Lung (tissue), 17 donors: ENCODE measurements at places on chromosomes 3 and 15. TPM values are rescaled to one million over a fixed set of nuclear protein-coding genes. Genes with fewer than 3 reads are reported as not detected.

The IL17RE gene
- total RNA-seq, result 22.9 TPM

The NLGN1 gene
- 22.2 TPM for total RNA-seq

The SLC12A8 gene
- 9.8 TPM for total RNA-seq

The GOLGA8S gene
- 0.11 TPM for total RNA-seq

The ZPLD1 gene
- not detected for total RNA-seq

The MYH15 gene
- total RNA-seq, result 0.18 TPM

The C3orf70 gene
- 4.9 TPM for total RNA-seq

The HESX1 gene
- total RNA-seq, result 1.9 TPM

The PLA2G4E gene
- total RNA-seq, result 1.7 TPM

The IL16 gene
- 45.4 TPM for total RNA-seq

The RNF7 gene
- 41.0 TPM for total RNA-seq

The MCTP2 gene
- total RNA-seq, result 92.5 TPM

The PRKCD gene
- total RNA-seq, result 34.9 TPM

The DUOXA1 gene
- total RNA-seq, result 203 TPM

The SEMA3B gene
- 47.9 TPM for total RNA-seq

The IGSF11 gene
- 0.77 TPM for total RNA-seq

The HYAL3 gene
- 1.4 TPM for total RNA-seq

- H3K4me3 ChIP-seq, result no peak overlapping the region
- H3K27me3 ChIP-seq, result no peaks in the 10 kb centered on the region
- no peaks in the 10 kb centered on the region for H3K4me1 ChIP-seq
- no peaks in the 10 kb centered on the region for H3K36me3 ChIP-seq
- no peak for DNase-seq
Observed at GRCh38 chr3:104849070-104849469, 517.6 kb upstream of the ALCAM start.

DNA sequence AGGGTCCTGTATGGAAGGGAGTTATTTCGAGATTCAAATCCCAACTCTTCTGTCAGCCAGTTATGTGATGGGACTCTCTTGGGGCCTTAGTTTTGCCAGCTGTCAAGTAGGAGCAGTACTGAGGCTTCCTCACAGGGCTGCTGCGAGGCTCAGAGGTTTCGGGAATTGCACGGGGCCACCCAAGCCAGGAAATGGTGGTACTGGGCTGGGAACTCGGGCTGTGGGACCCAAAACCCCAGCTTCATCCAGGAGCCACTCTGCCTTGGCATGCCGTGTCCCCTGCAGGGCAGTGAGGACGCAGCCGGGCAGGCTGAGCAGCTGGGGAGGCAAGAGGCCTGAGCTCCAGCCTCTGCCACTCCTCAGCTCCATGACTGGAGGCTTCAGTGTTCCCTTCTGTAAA, 118.6 kb downstream of the ETFA start:
- no peaks in the 10 kb centered on the region for H3K4me1 ChIP-seq
- no peak overlapping the region for H3K4me3 ChIP-seq
- no peaks in the 10 kb centered on the region for H3K36me3 ChIP-seq
- no peaks in the 10 kb centered on the region for H3K27me3 ChIP-seq

GRCh38 chr15:39919748-39920509, at the start of gene GPR176:
Gene GPR176, minus strand, starts transcription at chr15:39920266. Its CDS starts 240 bp downstream, at chr15:39920026.
- H3K4me3 ChIP-seq, result peak within 1 kb of the TSS; percentile 62
- peaks cover 30% of the 10 kb centered on the region for H3K27me3 ChIP-seq
- no peaks in the 10 kb centered on the region for H3K36me3 ChIP-seq
- peak within 1 kb of the TSS; percentile 83 for H3K27ac ChIP-seq
- H3K4me1 ChIP-seq, result no peaks in the 10 kb centered on the region
- DNase-seq, result peak; percentile 41

DNA sequence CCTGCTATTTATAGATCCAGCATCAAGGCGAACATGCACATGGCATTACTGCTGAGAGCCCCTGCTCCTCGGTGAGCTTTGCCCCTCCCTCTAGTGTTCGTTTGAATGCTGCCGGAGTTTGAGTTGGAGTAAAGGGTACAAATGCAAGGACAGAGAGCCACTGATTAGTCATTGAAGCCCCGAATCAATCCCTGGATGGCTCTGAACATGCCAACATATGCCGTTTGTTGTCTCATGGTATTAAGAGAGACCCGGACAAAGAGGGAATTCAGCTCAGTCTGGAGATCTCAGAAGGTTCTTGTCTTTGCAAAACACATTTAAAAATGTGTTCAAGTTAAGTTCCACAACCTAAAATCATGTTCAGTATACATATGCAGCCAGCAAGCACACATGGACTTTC, 789.2 kb upstream of the NR2F2 start:
- no peaks in the 10 kb centered on the region for H3K36me3 ChIP-seq
- H3K27me3 ChIP-seq, result no peaks in the 10 kb centered on the region
- DNase-seq, result no peak
- no peak overlapping the region for H3K27ac ChIP-seq

DNA sequence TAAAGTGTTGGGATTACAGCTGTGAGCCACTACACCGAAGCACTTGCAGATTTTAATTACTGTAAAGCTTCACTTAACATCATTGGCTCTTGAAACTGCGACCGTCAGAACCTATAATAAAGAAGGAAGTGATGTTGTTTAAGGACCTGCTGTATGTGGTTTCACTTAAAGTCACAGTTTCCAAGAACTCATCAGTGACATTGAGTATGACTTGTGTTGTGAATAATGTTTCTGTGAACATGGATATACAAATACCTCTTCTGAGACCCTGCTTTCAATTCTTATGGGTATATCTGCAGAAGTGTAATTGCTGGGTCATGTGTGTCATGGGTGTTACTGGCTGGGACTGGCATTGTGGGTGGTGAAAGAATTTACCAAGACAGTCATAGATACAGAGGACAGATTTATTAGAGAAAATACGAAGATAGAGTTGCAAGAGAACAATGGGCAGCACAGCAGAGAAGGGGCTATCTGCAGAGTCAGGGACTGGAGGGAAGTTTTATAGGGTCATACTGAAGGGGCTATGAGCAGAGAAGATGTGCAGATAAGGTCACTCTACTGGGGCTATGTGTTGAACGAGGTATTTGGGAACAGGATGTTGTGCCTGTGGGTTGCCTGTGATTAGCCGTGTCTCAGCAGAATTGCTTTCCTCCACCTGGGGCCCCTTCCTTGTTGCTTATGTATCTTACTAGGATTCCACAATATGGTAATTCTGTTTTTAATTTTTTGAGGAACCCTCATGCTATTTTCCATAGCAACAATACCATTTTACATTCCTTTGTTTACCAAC, 4.5 kb downstream of the NDUFB5 start:
- no peak overlapping the region for H3K4me3 ChIP-seq
- no peaks in the 10 kb centered on the region for H3K27me3 ChIP-seq
- peaks cover 8% of the 10 kb centered on the region for H3K36me3 ChIP-seq
- no peaks in the 10 kb centered on the region for H3K4me1 ChIP-seq

DNA sequence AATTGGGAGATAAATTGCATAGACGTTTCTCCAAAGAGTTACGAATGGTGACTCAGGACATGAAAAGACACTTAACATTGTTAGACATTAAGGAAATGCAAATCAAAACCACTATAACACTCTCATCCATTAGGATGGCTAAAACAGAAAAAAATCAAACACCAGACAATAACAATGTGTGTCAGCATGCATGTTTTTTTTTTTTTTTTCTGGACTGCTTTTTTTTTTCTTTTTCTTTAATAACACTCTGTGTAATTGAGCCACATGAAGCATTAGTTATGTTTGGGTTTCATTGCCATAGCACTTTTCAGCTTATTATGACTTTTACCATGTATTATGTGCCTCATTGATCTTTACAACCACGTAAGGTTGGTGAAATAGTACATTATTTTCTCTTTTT, 95.0 kb downstream of the NFKBIZ start:
- H3K4me3 ChIP-seq, result no peak overlapping the region
- H3K27ac ChIP-seq, result no peak overlapping the region
- no peaks in the 10 kb centered on the region for H3K36me3 ChIP-seq
- DNase-seq, result no peak
- H3K27me3 ChIP-seq, result no peaks in the 10 kb centered on the region
- no peaks in the 10 kb centered on the region for H3K4me1 ChIP-seq

- DNase-seq, result no peak
- H3K4me3 ChIP-seq, result no peak overlapping the region
Observed at GRCh38 chr3:127663151-127663550, 9.6 kb upstream of the ABTB1 start.

- peaks cover 3% of the 10 kb centered on the region for H3K36me3 ChIP-seq
- H3K27me3 ChIP-seq, result no peaks in the 10 kb centered on the region
- H3K4me1 ChIP-seq, result peaks cover 14% of the 10 kb centered on the region
Observed at GRCh38 chr3:129313665-129314385, 35.2 kb downstream of the HMCES start.

DNA sequence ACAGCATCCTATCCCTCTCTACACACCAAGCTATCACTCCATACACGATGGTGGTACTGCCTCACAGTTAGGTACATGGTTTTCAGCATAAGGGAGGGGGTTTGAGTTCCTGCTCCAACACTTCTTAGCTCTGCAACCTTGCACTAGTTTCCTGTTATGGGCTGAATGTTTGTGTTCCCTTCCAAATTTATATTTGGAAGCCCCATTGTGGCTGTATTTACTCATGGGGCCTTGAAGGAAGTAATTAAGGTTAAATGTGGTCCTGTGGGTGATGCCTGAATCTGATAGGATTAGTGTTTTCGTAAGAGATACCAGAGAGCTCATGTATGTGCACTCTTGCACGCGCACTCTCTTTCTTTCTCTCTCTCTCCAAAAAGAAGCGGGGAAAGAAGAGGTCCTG, 259.4 kb downstream of the RORA start:
- H3K27ac ChIP-seq, result no peak overlapping the region
- no peaks in the 10 kb centered on the region for H3K4me1 ChIP-seq
- DNase-seq, result no peak
- no peak overlapping the region for H3K4me3 ChIP-seq
- H3K27me3 ChIP-seq, result no peaks in the 10 kb centered on the region

DNA sequence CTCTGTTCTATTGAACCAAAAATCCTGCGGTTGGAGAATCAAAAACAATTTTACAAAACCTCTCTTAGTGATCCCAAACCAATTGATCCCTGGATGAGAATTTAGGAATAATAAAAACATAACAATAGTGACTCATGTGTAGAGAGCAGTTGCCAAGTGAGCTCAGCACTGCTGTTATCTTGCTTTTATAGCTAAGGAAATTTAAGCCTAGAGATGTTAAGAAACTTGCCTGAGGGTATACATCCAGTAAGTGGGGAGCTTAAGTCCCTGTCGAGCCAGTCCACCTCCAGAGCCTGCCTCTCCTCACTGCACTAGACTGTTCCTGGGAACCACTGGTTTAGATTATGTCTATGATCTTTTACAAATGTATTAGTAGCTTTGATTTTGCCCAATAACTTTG, 358.4 kb upstream of the LMCD1 start:
- H3K27me3 ChIP-seq, result no peaks in the 10 kb centered on the region
- no peak overlapping the region for H3K27ac ChIP-seq
- H3K4me3 ChIP-seq, result no peak overlapping the region
- H3K36me3 ChIP-seq, result no peaks in the 10 kb centered on the region
- H3K4me1 ChIP-seq, result no peaks in the 10 kb centered on the region
- DNase-seq, result no peak

DNA sequence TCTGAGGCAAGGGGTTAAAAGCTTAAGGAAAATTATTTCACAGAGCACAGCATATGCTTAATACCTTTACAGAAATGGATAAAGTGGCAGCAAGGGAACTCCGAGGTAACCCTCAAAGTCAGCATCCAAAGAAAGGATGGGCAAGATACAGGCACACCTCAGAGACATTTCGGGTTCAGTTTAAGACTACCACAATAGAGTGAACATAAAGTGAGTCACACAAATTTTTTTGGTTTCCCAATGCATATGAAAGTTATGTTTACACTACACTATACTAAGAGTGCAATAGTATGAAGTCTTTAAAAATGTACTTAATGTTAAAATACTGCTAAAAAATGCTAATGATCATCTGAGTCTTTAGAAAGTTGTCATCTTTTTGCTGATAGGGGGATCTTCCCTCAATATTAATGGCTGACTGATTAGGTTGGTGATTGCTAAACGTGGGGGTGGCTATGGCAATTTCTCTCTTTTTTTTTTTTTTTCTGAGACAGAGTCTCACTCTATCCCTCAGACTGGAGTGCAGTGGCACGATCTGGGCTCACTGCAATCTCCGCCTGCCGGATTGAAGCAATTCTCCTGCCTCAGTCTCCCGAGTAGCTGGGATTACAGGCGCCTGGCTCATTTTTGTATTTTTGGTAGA, 10.0 kb downstream of the UBR1 start:
- no peak overlapping the region for H3K27ac ChIP-seq
- H3K27me3 ChIP-seq, result no peaks in the 10 kb centered on the region
- no peak overlapping the region for H3K4me3 ChIP-seq

- no peaks in the 10 kb centered on the region for H3K27me3 ChIP-seq
- H3K36me3 ChIP-seq, result peaks cover 13% of the 10 kb centered on the region
- H3K4me1 ChIP-seq, result peaks cover 24% of the 10 kb centered on the region
- no peak overlapping the region for H3K4me3 ChIP-seq
- peak overlapping the region; percentile 87 for H3K27ac ChIP-seq
Observed at GRCh38 chr15:99703603-99704443, 29.4 kb downstream of the LYSMD4 start.

DNA sequence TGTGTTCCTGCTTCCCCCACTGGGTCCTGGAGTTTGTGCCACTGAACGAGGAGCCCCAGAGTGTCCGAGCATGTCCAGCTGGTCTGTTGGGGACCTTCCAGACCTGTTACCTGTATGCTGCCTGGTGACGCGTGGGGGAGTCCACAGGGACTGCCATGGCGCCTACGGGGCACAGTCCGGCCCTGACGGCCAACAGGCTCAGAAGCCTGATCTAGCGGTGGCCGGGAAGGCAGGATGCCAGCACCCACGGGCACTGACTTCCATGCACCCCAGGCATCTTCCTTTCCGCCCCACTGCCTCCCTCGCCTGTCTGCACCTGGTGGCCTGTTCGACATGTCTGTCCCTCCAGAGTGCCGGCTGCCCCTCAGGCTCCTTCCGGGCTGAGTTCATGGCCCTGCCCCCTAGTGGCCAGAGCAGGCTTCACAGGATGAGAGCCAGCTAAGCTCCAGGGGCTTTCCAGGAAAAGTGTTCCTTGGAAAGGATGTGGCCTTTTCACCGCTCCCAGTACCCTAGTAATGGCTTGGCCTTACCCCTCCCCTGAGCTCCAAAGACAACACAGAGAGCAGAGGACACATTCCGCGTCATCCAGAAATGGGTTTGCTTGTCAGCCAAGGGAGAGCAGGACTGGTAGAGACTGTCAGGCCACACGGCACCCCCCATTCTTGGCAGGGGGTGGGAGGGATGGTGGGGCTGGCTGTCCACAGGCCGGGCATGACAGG, 35.7 kb downstream of the NGRN start:
- no peaks in the 10 kb centered on the region for H3K36me3 ChIP-seq
- H3K4me3 ChIP-seq, result no peak overlapping the region
- H3K4me1 ChIP-seq, result no peaks in the 10 kb centered on the region
- peak; percentile 44 for DNase-seq
- H3K27me3 ChIP-seq, result no peaks in the 10 kb centered on the region

GRCh38 chr15:23686466-23687142, 501 bp downstream of the NDN start:
- peak overlapping the region; percentile 24 for H3K4me3 ChIP-seq
- no peaks in the 10 kb centered on the region for H3K36me3 ChIP-seq

- H3K36me3 ChIP-seq, result peaks cover 34% of the 10 kb centered on the region
- DNase-seq, result no peak
- no peak overlapping the region for H3K27ac ChIP-seq
- no peaks in the 10 kb centered on the region for H3K4me1 ChIP-seq
- H3K27me3 ChIP-seq, result no peaks in the 10 kb centered on the region
Observed at GRCh38 chr15:89195836-89196235, 25.5 kb downstream of the RLBP1 start.

GRCh38 chr3:149179220-149179619, 42.4 kb downstream of the CP start:
- no peak overlapping the region for H3K27ac ChIP-seq
- H3K36me3 ChIP-seq, result no peaks in the 10 kb centered on the region
- no peak for DNase-seq
- no peaks in the 10 kb centered on the region for H3K27me3 ChIP-seq
- no peak overlapping the region for H3K4me3 ChIP-seq
